Mucosa of gallbladder (tissue), 1 donor: ENCODE measurements at places on chromosomes 5 and 9. TPM values are rescaled to one million over a fixed set of nuclear protein-coding genes. Genes with fewer than 3 reads are reported as not detected.

Gene ABO
- total RNA-seq, result 16.3 TPM

Gene LHX6
- 4.5 TPM for total RNA-seq

Gene BTNL8
- 47.3 TPM for total RNA-seq

Gene FBXO10
- total RNA-seq, result 9.5 TPM

Gene ARHGEF37
- total RNA-seq, result 32.8 TPM

Gene KIF4B
- not detected for total RNA-seq

Gene OR13C5
- total RNA-seq, result not detected

Gene SLC36A3
- total RNA-seq, result not detected

Gene SLC25A2
- total RNA-seq, result not detected

Gene AJM1
- total RNA-seq, result 19.4 TPM

Gene PFN3
- total RNA-seq, result not detected

Gene UGCG
- total RNA-seq, result 44.6 TPM

Gene SLC35A4
- total RNA-seq, result 73.8 TPM
